ENCODE measurements at places on chromosomes 5 and 9.

DNA sequence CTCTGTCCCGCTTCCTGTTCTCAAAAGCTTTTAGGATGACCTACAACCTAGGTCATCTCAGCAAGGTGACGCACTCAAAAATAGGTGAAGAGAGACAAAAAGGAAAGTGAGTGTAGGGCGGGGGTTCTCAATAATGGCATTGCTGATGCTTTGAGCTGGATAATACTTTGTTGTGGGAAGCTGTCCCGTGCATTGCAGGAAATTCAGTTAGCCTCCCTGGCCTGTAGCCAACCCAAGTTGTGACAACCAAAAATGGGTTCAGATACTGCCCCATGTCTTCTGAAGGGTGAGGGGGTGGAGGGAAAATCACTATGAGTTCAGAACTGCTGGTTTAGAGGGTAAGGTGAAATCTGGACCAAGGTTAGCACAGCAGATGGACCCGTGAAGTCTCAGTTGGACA, 151.4 kb downstream of the MAST4 start:
- DNase-seq, result no peak

DNA sequence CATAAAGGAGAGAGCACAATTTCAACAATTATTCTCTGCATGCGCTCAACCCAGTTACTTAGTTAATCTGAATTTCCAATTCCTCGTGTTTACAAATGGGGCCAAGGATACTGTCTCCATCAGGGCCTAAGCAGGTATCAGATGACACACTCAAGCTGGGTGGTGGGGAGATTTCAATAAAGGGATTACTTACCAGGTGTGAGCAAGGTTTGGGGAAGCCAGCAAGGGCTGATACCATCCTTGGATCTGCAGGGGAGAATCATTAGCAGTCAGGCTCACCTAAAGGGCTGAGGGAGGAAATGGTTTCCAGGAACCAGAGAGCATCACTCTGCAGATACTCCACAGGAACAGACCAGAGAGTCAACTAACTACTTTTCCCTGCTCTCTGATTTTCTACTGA, 487.1 kb downstream of the NTRK2 start:
- DNase-seq, result no peak

DNA sequence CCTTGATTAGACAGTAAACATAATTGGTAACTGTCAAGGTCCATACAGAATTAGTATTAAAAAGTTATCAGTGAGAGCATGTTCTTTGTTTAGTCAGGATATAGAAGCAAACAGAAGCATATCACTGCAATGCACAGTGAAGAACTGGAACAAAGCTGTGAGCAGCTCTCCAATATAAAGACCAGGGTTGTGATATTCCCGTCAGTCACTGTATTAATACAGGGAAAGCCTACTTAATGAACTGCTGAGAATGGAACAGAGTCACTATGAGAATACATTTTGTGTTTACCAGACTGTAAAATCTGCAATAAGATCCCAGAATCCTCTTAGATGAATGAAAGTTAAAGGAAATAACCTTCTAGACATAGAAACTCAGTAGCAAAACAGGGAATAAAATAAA, 58.2 kb downstream of the EFNA5 start:
- DNase-seq, result no peak

GRCh38 chr5:156515803-156516360, 188.9 kb downstream of the SGCD start:
- DNase-seq, result no peak

DNA sequence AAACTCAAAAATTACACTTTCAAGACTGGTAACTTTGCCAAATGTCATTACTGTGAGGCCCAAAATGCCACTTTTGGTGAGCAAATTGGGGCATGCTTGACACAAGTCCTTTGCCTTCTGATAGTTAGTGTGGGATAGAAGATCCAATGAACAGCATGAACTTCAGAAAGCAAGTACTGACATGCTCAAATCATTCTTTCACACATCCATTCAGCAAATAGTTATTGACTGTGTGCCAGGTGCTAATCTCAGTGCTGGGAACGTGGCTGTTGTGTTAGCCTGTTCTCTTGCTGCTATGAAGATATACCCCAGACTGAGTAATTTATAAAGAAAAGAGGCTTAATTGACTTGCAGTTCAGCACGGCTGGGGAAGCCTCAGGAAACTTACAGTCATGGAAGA, 247.0 kb downstream of the CHSY3 start:
- no peak for DNase-seq

All from CD4-positive, alpha-beta T cell treated with Interleukin-6 for 4 hours (primary cell).